ENCODE measurements at places on chromosomes 7 and 10. TPM values are rescaled to one million over a fixed set of nuclear protein-coding genes. Genes with fewer than 3 reads are reported as not detected.

GRCh38 chr10:71767420-71768035, 5.8 kb downstream of the VSIR start:
- peak; percentile 88 for DNase-seq

DNA sequence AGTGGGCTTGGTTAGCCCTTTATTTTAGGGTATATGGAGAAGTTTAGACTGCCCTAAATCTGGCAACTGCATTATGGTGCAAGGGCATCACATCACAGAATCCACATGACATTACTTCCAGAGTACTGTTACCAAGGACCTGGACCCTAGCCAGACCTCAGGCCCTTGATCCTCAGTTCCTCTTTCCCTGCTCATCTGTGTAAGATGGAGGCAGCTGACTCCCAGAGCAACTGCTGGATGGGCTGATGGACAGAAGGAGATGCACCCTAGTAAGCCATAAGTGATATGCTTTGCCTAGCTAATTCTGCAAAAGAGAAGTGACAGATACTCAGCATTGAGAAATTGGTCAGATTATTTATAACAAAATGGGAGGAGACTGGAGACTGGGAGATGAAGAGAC, 131.7 kb downstream of the DYNC1I1 start:
- peak; percentile 15 for DNase-seq

Gene UFSP1
- total RNA-seq: 2.4 TPM

Gene FRMPD2
- 0.38 TPM for total RNA-seq

Gene PTER
- total RNA-seq: 16.3 TPM

- DNase-seq: no peak
Observed at GRCh38 chr7:124840435-124840834, 74.8 kb upstream of the GPR37 start.

Gene SMNDC1
- 24.1 TPM for total RNA-seq

Gene TMEM60
- 8.2 TPM for total RNA-seq

Gene RNF148
- not detected for total RNA-seq

Gene OR2A1
- not detected for total RNA-seq

- no peak for DNase-seq
Observed at GRCh38 chr7:48760528-48761265, 163.7 kb upstream of the CDC14C start.

- no peak for DNase-seq
Observed at GRCh38 chr10:117804470-117805011, 242.2 kb downstream of the RAB11FIP2 start.

Gene UPK3B
- 0.49 TPM for total RNA-seq

DNA sequence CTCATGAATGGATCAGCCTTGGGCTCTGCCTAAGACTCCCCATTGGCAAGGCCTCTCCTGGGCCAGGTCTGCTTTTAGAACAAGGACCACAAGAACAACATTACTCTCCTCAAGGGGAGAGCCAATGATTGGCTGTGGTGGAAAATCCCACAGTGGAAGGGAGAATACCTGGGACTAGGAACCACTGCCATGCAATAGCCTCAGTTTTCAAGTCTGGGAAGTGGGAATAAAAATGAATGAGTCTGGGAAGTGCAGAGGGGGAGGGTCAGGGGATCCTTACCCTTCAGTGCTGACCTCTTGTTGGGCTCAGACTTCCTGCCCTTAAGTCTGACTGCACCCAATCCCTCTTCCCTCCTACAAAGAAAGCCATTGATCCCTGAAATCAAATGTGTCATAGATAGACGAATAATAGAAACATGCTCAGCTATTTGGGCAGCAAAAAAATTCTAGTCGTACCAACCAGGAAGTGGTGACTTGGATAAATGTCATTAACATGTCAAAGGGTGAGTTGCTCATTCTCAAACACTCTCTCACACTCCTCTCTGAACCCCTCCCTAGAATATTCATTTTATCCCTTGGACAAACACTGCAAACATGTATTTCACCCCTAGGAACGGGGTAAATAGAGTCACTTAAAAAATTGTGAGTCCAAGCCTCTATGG, 123.6 kb downstream of the SH3PXD2A start:
- no peak for DNase-seq

DNA sequence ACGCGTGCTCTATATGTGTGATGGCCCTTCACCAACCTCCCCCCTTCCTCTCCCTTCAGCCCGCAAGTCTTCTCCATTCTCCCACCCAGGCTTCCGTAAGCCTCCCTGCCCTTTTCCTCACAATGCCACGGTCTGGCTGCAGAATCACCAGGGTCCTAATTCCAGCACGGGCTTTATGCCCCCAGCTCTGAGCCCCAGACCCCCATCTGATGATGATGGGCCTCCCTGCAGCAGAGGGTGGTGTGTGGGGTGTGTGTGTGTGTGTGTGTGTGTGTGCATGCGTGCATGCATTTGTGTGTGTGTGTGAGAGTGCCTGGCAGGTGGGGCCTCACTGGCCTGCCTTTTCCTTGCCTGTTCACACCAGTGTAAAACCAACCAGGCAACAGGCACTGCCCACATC, 109.9 kb downstream of the OAT start:
- no peak for DNase-seq

DNA sequence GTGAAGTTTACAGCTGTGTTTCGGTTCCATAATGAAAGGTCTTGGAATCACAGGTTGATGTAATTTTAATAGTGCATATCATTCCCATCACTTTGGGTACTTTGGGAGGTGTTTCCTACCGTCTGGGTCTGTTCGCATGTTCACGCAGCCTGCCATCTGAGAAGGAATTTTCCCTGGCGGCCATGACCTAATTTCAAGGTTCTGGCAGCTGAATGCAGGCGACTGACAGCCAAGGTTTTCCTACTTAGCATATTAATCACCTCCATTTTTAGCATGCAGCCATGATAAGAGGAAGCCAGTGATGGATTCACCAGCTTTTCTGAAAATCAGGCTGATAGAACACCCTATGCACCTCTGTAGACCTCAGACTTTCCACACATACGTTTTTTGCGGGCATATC, 319.1 kb upstream of the TMEM229A start:
- peak; percentile 13 for DNase-seq

DNA sequence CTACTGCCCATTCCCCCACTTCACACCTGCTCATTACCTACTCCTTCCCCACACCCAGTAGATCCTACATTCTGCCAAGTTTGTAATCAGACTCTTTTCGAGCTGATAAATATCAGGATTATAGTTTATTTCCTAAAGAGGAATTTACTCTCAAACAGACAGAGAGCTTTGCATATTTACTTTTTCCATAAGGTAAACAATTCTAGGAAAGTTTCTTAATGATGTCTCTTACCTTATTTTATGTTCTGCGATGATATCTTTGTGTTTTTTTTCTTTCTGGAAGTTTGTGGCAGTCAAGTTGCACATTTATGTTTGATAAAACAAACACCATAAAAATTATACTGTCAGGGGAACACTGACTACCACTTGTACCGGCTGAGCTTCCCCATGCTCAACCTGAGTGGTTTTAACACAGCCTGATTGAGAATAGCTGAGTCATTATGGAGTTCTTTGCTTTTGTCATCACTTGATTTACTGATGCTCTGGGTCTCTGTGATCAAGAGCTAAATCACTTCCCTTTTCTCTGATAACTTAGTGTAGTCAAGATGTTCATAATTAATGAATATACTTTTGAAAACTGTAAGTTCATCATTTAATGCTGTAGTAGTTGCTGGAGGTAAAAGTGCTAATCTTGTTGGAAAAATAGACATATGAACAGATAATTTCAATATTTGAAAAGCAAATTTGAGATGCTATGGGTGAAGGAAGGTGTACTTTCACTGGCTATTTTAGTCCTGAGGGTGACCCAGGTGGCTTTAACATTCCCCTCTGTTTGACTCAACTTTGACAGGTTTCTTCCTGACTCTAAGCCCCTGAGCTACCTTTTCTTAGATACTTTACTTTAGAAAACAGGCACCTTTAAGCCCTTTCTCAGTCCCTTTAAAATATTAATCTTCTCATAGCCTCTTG, 1034.5 kb upstream of the LRRTM3 start:
- no peak for DNase-seq

- no peak for DNase-seq
Observed at GRCh38 chr10:110138197-110138812, 69.1 kb upstream of the MXI1 start.

Gene PHKG1
- 21.4 TPM for total RNA-seq

GRCh38 chr7:79513261-79513660, 59.8 kb upstream of the MAGI2 start:
- no peak for DNase-seq

Gene DRGX
- total RNA-seq: not detected

Gene CLEC5A
- total RNA-seq: 0.47 TPM

Gene RBP3
- total RNA-seq: not detected

Measured in left ventricle myocardium inferior (tissue), 1 donor.